ENCODE measurements at places on chromosomes 3 and 15.

- DNase-seq: no peak
Measured at GRCh38 chr15:97072545-97072944, 742.0 kb downstream of the NR2F2 start.

DNA sequence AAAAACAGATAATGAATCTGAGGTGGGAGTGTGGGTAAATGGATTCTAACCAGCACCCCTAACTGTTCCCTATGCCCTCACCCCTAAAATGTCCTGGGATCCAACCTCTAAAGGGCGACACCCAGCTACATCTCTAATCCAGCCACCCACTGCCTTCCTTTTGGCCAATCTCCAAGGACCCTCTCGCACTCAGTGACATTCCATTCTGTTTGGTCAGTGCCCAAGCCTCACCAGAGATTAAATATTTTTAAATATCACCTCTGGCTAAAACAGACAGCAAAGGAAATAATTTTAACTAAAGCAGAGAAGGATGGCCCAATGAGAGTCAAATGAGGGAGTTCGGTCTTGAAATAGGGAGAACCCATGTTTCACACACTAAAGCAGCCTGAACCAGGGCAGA lies 19.9 kb upstream of the SCN10A start:
- DNase-seq: no peak

DNA sequence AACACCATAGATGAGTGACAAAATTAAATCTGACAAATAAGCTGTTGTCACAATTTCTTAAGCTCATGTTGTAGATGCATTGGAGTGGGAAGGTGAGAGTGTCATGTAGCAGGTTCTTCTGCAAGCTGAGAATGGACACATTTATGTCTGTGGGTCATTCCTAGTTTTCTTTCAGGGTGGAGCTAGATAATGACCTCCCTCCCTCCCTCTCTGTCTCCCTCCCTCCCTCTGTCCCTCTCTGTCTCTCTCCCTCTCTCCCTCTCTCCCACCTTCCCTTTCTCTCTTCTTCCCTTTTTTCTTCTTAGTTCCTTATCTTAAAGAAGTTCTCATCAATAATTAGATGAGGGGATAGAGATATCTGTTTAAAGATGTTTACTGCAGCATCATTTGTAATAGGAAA lies 36.0 kb downstream of the PXYLP1 start:
- DNase-seq: no peak

DNA sequence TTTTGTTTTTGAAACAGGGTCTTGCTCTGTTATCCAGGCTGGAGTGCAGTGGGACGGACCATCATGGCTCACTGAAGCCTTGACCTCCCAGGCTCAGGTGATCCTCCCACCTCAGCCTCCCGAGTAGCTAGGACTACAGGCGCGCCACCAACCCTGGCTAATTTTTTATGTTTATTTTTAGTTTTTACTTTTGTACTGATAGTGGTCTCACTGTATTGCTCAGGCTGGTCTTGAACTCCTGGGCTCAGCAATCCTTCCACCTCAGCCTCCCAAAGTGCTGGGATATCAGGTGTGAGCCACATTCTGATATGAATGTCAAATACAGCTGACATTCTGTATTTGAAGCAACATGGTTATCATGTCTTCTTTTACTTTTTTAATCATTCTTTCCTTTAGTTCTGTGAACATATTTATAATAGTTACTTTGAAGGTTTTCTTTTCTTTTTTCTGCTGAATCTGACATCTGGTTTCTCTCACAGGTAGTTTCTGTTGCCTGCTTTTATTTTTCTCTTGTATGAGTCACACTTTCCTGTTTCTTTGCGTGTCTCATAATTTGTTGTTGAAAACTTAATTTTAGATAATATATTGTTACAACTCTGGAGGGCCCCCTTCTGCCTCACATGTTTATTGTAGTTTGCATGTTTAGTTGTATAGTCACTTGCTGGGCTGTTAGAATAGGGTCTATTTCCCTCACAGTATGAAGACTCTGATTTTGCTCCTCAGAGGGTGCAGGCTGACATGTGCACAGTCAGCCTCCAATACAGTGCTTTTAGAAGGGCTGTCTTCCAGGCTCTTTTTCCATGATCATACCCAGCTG lies 8.4 kb upstream of the CNTN4 start:
- DNase-seq: no peak

DNA sequence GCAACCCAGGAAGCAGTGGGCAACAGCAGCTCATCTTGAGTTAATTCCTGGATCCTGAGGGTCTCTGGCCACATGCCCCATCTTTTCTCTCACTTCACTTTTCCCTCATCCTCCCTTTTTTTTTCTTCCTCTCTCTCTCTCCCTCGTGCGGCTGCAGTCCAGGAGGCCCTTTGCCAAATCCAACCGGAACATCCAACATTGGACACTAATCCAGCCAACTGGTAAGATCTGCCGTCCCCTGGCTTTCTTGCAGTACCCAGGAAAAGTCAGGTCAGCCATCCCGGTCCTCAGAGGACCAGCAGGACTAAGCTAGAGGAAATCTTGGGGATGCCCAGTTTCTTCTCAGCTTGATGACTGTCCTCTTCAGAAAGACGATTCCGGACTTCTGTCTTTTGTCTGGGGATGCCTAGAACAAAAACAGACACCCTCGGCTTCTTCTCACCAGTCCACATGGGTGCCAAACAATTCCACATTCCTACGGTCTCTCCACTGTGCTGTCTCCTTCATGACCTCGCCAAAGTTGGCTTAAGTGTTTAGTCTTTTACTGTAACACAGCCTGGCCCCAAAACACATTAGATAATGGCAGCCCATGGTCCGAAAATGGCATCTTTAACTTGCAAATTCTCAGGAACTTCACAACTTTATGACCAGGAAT lies 115.6 kb downstream of the GSK3B start:
- DNase-seq: no peak

DNA sequence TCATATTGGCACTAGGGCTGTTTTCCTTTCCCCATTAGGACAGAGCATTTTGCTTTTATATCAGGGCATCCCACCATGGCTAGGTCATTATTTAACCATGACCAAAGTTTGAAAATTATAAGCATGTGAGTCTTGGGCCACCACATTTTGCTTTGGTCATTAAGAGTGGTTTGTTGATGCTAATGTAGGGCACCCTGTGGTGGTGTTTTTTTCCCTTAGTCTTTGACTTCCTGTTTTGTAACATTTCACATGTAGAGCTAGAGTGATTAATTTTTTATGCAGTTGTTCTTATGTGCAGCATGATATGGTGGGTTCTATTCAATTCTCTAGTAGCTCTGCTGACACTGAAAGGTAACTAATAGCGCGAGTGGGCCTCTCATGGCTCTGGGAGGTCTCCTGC lies 249.6 kb upstream of the ROBO1 start:
- no peak for DNase-seq

- no peak for DNase-seq
Measured at GRCh38 chr15:84791763-84792162, 25.4 kb upstream of the ALPK3 start.

GRCh38 chr15:97446138-97446537 lies 514.4 kb upstream of the ARRDC4 start:
- no peak for DNase-seq

- DNase-seq: no peak
Measured at GRCh38 chr3:53346922-53347260, 452 bp downstream of the DCP1A start.

DNA sequence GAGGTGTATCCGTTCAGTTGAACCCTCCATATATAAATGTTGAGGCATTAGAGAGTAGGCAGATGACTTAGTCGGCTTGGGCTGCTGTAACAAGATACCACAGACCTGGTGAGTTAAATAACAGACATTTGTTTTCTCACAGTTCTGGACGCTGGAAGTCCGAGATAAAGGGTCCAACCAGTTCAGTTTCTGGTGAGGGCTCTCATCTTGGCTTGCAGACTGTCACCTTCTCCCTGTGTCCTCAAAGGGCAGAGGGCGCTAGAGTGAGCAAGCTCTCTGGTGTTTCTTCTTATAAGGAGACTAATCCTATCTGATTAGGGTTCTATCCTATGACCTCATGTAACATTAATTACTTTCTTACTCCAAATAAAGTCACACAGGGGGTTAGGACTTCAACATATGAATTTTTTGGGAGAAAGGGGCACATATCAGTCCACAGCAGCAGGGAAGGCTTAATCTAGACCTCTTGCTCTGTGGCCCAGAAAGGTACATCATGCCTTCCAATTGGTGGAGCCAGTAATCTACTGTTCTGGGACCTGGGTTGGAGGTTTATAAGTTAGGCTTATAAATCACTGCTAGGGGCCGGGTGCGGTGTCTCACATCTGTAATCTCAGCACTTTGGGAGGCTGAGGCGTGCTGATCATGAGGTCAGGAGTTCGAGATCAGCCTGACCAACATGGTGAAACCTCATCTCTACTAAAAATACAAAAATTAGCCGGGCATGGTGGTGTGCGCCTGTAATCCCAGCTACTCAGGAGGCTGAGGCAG lies 26.3 kb upstream of the SLC28A2 start:
- no peak for DNase-seq

DNA sequence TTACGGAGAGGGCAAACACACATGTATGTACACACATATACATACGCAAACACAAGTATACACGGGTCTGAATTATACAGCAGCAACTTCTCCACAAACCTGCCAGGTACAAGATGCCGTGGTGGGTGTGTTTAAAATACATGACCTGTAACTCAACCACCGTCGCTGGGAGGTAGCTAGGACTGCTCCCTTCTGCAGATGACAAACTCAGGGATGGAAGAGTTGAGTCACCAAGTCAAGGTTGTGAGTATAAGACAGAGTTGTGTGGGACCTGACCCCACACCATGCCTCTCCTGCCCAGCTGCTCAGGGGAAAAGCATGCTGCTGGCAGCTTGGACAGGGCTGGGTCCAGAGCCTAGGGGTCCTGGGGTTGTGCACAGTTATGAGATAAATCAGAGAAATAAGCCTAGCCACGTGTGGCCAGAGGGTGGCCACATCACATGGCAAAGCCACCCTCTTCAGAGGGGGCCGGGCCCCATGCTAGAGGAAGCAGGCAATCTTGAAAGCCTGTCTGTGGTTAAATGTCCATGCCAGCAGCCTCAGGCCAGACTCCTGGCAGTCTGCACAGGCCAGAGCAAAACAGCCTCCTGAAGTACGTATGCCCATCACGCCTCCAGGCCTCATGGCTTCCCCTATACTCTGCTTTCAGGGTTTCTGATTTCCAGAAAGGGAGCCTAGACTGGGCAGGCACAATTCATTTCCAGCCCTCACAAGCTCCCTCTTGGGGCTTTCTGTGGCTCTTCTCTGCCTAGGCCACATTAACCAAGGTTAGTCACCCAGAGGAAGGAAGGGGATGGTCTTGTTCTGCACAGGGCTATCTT lies 107.7 kb upstream of the RPL32 start:
- DNase-seq: no peak

- no peak for DNase-seq
Measured at GRCh38 chr3:157588386-157589060, 85.3 kb upstream of the VEPH1 start.

GRCh38 chr3:182149594-182149993 lies 437.9 kb downstream of the SOX2 start:
- no peak for DNase-seq

DNA sequence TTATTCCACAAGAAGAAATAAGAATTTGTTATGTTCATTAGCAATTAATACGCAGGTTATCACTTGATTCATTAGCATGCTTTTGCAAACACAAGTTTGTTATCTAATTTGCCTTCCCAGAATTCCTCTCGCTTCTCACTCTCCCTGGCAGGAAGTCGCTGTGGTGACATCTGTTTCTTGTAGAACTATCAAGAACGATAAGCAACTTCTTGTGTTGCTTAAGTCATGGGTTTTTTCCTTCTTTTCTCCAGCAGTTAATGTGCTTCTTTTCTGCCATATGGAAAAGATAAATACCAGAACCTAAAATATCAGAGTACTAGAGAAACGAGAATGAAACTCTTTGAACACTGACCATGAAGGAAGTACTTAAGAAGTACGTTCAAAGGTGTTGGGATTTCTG lies 99.8 kb upstream of the CHMP2B start:
- DNase-seq: no peak

- no peak for DNase-seq
Measured at GRCh38 chr3:69255928-69256327, 130.0 kb downstream of the FRMD4B start.

DNA sequence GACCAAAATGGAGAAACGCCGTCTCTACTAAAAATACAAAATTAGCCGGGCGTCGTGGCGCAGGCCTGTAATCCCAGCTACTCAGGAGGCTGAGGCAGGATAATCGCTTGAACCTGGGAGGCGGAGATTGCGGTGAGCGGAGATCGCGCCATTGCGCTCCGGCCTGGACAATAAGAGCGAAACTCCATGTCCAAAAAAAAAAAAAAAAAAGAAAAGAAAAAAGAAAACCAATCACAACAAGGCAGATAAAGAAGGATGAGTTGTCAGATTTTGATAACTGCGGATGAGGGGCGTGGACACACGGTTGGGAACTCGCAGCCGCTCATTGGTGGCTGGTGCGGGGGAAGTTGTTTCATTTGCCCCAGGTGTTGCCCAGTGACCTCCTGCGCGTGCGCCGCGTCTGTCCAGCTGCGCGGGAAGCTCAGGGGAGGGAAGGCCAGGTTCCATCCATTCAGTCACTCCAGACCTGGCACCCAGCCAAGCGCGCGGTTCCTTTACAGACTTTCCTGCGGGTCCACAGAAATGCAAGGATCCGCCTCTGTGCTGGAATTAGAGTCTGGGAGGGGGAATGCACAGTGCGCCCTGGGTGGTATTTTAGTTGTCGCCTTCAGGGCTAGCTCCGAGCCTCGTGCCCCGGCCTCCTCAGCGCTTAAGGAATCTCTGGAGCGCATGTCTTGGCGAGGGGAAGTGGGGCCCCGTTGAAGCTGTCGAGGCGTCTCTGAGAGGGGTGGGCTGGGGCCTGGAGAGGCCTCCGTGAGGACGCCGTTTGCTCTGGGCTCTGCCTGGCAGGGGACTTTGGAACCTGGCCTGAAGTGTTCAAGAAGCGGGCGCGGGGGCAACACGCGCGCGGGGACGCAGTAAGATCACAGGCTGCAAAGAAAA lies 708 bp upstream of the GCHFR start:
- DNase-seq: peak; percentile 90

DNA sequence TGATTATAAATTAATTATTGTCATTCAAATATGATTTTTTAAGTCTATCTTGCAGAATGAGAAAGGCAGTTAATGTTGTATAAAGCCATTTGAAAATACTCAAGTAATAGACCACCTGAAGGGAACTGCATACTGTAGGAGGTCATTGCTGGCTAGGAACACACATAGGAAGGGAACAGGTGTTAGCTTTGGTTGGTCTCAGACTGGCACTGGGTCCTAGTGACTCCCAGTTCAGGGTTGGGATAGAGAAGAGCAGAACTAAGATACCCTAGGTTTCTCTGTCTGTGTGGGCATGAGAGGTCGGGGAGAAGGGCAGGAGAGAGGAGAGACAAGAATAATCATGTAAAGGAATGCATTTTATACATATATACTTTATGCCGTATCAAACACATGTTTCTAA lies 559.0 kb upstream of the GOLIM4 start:
- no peak for DNase-seq

- DNase-seq: no peak
Measured at GRCh38 chr3:189688262-189688661, 57.1 kb downstream of the TP63 start.
